ENCODE measurements at places on chromosomes 4 and X. TPM values are rescaled to one million over a fixed set of nuclear protein-coding genes. Genes with fewer than 3 reads are reported as not detected.

- no peak overlapping the region for H3K27ac ChIP-seq
- no peaks in the 10 kb centered on the region for H3K27me3 ChIP-seq
- H3K4me1 ChIP-seq: no peaks in the 10 kb centered on the region
- no peak overlapping the region for H3K4me3 ChIP-seq
- H3K36me3 ChIP-seq: peaks cover 4% of the 10 kb centered on the region
Measured at GRCh38 chr4:84750960-84751283, 168.0 kb downstream of the CDS1 start.

DNA sequence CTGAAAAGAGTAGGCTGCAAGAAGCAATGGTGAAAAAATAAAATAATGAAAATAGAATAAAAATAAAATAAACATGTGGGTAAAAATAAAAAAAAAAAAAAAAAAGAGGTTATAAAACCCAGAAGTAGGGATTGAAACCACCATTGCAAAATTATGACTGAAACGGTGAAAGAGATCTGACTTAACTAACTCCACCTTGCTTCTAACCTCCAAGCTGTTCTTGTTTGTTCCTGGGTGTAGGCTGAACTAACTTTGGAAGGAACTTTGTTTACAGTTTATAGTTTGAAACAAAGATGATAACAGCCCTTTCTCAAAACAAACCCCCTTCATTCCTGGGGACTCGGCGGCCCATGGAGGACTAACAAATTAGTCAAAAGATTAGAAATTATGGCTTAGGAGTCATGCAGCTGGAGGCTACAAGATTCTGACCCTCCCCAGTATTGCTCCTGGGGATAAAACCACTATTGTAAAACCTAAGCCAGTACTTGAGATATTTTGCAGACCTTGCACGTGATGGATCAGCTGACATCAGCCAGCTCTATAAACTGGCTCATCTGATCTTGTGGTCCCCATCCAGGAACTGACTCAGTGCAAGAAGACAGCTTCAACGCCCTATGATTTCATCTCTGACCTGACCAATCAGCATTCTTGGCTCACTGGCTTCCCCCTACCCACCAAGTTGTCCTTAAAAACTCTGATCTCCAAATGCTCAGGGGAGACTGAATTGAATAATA is 30.4 kb downstream of the DDX60L start:
- peaks cover 13% of the 10 kb centered on the region for H3K36me3 ChIP-seq
- H3K27me3 ChIP-seq: no peaks in the 10 kb centered on the region
- H3K27ac ChIP-seq: no peak overlapping the region
- DNase-seq: no peak
- peaks cover 10% of the 10 kb centered on the region for H3K4me1 ChIP-seq

- H3K27ac ChIP-seq: no peak overlapping the region
- no peaks in the 10 kb centered on the region for H3K27me3 ChIP-seq
- no peak overlapping the region for H3K4me3 ChIP-seq
Measured at GRCh38 chr4:152095701-152096070, 334.9 kb upstream of the GATB start.

Gene CFAP47
- not detected for polyA plus RNA-seq

Gene WDFY3
- 4.4 TPM for polyA plus RNA-seq
